Activated CD8-positive, alpha-beta T cell treated with anti-CD3 and anti-CD28 coated beads, Interleukin-2, amount 10 ng/mL, durations not matched to agents 7 days and 5 days (primary cell): ENCODE measurements at places on chromosomes 5 and 9. TPM values are rescaled to one million over a fixed set of nuclear protein-coding genes. Genes with fewer than 3 reads are reported as not detected.

RANBP3L gene
- total RNA-seq = not detected

ROPN1L gene
- total RNA-seq = 2.2 TPM

C9orf153 gene
- 0.34 TPM for total RNA-seq

FRMD3 gene
- total RNA-seq = 0.31 TPM

TAF1L gene
- not detected for total RNA-seq

BTNL3 gene
- not detected for total RNA-seq

RC3H2 gene
- 40.3 TPM for total RNA-seq

- H3K4me1 ChIP-seq = peaks cover 76% of the 10 kb centered on the region
- peak overlapping the region; percentile 4 for H3K27ac ChIP-seq
- no peaks in the 10 kb centered on the region for H3K36me3 ChIP-seq
These were observed 90.1 kb upstream of the DMRT1 start for GRCh38 chr9:751137-752051.

DNA sequence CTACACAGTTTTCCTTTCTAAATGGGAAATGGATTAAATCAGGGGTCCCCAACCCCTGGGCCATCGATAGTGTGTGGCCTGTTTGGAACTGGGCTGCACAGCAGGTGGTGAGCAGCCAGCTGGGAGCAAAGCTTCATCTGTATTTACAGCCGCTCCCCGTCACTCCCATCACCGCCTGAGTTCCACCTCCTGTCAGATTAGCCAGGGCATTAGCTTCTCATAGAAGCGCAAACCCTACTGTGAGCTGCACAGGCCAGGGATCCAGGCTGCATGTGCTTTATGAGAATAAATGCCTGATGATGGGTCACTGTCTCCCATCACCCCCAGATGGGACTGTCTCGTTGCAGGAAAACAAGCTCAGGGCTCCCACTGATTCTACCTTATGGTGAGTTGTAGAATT, 41.2 kb upstream of the FLT4 start:
- H3K4me3 ChIP-seq = no peak overlapping the region
- H3K36me3 ChIP-seq = no peaks in the 10 kb centered on the region
- H3K27me3 ChIP-seq = peaks cover 6% of the 10 kb centered on the region
- no peak overlapping the region for H3K27ac ChIP-seq

GRCh38 chr5:172919525-172920446, 39.4 kb upstream of the RPL26L1 start:
- no peak for DNase-seq
- H3K27me3 ChIP-seq = no peaks in the 10 kb centered on the region
- H3K4me1 ChIP-seq = peaks cover 24% of the 10 kb centered on the region
- peak overlapping the region; percentile 25 for H3K27ac ChIP-seq
- no peak overlapping the region for H3K4me3 ChIP-seq
- peaks cover 16% of the 10 kb centered on the region for H3K36me3 ChIP-seq

DNA sequence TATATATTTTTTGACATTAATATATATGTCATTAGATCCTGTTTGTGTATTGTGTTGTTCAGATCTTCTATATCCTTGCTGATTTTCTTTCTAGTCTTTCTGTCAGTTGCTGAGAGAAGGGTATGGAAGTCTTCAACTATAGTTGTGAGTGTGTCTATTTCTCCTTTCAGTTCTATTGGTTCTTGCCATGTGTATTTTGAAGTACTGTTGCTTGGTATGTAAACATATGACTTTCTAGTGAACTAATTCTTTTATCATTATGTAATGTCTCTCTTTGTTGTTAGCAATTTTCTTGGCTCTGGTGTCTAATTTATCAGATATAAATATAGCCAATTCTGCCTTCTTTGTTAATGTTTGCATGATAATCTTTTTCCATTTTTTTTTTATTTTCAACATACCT, 84.3 kb upstream of the CAST start:
- H3K36me3 ChIP-seq = no peaks in the 10 kb centered on the region
- no peaks in the 10 kb centered on the region for H3K4me1 ChIP-seq
- no peak overlapping the region for H3K27ac ChIP-seq
- peaks cover 2% of the 10 kb centered on the region for H3K27me3 ChIP-seq
- no peak overlapping the region for H3K4me3 ChIP-seq
- no peak for DNase-seq

GRCh38 chr5:37815913-37816312, 23.9 kb downstream of the GDNF start:
- no peak overlapping the region for H3K4me3 ChIP-seq
- H3K27ac ChIP-seq = no peak overlapping the region
- H3K36me3 ChIP-seq = no peaks in the 10 kb centered on the region
- DNase-seq = no peak
- H3K27me3 ChIP-seq = no peaks in the 10 kb centered on the region
- no peaks in the 10 kb centered on the region for H3K4me1 ChIP-seq

GRCh38 chr5:91998774-91999173, 615.7 kb upstream of the ARRDC3 start:
- no peak overlapping the region for H3K4me3 ChIP-seq
- H3K36me3 ChIP-seq = no peaks in the 10 kb centered on the region
- no peak for DNase-seq

- peaks cover 2% of the 10 kb centered on the region for H3K36me3 ChIP-seq
- peak within 1 kb of the TSS; percentile 66 for H3K27ac ChIP-seq
- peak; percentile 93 for DNase-seq
- H3K4me1 ChIP-seq = peaks cover 41% of the 10 kb centered on the region
- H3K4me3 ChIP-seq = peak within 1 kb of the TSS; percentile 80
- peaks cover 17% of the 10 kb centered on the region for H3K27me3 ChIP-seq
These were observed at the start of gene DENND1A for GRCh38 chr9:123929870-123930831. Gene DENND1A (minus strand): TSS chr9:123930126. CDS start chr9:123929905, 221 bp downstream.

DNA sequence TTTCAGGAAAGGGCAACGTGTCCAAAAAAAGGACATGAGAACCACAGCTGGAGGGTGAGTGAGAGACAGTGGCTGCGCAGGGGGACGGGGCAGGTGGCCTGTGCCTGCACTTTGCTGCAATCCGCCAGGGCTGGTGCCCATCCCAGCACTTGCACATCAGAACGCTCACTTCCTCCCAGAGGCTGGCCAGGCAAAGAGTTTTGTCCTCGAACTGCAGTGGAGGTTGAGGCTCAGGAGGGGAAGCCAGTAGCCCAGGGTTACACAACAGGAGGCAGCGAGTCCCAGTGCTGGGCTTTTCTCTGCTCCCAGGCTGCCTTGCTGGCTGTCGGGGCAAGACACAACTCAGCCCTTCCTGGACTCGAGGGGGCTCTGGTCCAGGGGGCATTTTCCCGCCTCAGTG, 33.1 kb downstream of the CRB2 start:
- no peaks in the 10 kb centered on the region for H3K36me3 ChIP-seq
- no peaks in the 10 kb centered on the region for H3K4me1 ChIP-seq
- H3K27ac ChIP-seq = no peak overlapping the region
- no peak overlapping the region for H3K4me3 ChIP-seq
- no peaks in the 10 kb centered on the region for H3K27me3 ChIP-seq

DNA sequence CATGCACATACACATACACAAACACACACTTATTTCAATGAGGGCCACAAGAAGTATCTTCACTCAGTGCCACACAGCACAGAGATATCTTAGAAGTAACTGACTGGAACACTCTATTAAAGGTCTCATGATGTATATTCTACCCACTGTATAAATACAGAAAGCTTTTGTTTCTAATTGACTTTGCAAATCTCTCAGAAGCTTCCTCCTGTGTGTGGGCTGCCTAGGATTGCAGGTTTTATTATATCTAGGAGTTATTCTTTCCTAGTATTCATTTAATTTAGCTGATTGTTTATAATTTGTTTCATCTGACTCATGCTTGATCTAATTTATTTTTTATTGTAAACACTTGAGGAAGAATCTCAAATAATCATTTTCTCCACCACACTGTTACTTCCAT, 262.4 kb upstream of the ACTBL2 start:
- H3K36me3 ChIP-seq = no peaks in the 10 kb centered on the region
- no peaks in the 10 kb centered on the region for H3K4me1 ChIP-seq
- H3K4me3 ChIP-seq = no peak overlapping the region
- no peak overlapping the region for H3K27ac ChIP-seq
- peaks cover 3% of the 10 kb centered on the region for H3K27me3 ChIP-seq

GRCh38 chr5:56755036-56755555, 60.3 kb upstream of the MAP3K1 start:
- no peak for DNase-seq
- H3K4me3 ChIP-seq = no peak overlapping the region
- no peaks in the 10 kb centered on the region for H3K27me3 ChIP-seq
- no peaks in the 10 kb centered on the region for H3K4me1 ChIP-seq

DNA sequence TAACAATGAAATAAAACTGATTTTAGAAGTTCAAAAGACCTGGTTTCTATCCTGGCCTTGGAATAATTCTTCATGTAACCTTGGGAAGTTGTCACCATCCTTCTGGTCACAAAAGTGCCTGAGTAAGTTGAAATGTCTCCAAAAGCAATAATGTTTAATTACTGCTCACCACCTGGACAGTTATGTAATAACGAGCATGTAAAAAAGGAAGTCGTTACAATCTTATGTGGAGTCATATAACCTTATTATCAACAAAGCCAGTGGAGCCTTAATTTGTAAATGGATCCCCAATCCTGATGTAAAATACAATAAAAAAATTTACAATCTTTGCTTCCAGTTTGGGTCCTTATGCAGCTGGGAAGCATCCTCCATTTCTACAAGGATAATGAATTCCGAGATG, 64.2 kb upstream of the GPR151 start:
- no peaks in the 10 kb centered on the region for H3K4me1 ChIP-seq
- no peak overlapping the region for H3K4me3 ChIP-seq
- H3K36me3 ChIP-seq = no peaks in the 10 kb centered on the region
- peaks cover 6% of the 10 kb centered on the region for H3K27me3 ChIP-seq

DNA sequence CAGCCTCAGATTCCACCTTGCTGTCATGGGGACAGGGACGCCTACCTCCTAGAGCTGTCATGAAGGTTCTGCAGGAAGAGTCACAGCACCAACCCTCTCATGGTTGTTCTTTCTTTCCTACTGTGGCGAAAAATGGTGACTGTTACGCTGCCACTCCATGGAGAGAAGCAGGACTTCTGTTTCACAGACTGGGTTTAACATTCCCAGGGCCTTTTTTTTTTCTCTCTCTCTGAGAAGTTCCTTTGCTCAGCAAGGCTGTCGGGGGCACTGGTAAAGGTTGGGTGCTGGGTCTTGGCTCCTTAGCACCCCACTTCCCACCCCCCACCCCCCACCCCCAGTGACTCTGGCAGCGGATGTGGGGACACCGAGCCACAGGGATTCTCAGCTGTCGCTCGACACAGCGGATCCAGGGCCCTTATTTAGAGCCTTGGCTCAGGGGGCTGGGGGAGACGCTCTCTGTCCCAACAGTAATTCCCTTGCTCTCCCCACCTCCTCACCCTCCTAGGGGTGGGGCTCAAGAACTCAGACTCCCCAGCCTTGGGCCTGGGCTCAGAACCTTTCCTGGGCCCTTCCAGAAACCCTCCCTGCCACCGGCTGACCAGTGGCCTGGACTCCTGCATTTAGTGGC, 34.4 kb downstream of the DUSP1 start:
- no peak for DNase-seq
- no peak overlapping the region for H3K27ac ChIP-seq
- H3K4me1 ChIP-seq = no peaks in the 10 kb centered on the region
- peaks cover 2% of the 10 kb centered on the region for H3K27me3 ChIP-seq

- DNase-seq = no peak
- no peak overlapping the region for H3K4me3 ChIP-seq
- peaks cover 5% of the 10 kb centered on the region for H3K27me3 ChIP-seq
These were observed 57.0 kb downstream of the CFAP90 start for GRCh38 chr5:7793895-7794294.

GRCh38 chr9:113511856-113512761, 48.6 kb downstream of the RGS3 start:
- peak; percentile 90 for DNase-seq
- no peaks in the 10 kb centered on the region for H3K36me3 ChIP-seq
- no peaks in the 10 kb centered on the region for H3K27me3 ChIP-seq
